NCI-H510A (cell line): ENCODE measurements at places on chromosomes 2 and 18.

DNA sequence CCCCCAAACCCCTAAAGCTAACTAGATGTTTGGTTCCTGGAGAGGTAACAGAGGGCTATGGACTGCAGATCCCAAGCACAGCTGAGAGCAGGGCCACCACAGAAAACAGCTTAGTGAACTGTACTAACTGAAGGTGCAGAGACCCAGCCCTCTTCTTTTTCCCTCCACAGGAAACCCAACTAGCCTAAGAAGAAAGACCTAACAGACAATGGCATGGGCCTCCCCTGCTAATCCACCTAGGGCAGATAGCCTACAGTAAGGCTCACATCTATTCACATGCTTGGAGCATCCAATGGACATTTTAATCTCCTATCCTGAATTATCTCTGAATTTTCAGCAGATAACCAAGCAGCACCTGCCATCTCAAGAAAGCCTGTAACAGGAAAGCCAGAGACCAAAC, 8.8 kb upstream of the FECH start:
- DNase-seq, result no peak

GRCh38 chr2:199469514-199470360, 12.0 kb upstream of the SATB2 start:
- no peak for DNase-seq

DNA sequence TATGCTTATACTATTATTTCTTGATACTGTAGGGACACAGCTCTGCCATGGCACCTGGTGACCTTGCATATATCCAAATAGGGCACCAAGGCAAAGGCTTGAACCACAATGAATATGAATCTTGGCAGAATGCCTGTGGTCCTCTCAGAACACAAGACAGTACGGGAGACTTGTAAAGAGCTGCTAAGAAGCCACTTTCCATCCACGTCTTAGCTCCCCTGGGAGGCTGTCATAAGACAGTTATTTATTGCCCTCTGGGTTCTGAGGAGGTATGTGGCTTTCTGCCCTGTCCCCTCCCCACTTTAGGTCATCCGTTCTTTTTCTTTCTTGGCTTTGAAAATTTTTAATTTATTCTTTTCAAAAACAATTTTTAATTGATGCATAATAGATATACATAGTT, 29.8 kb upstream of the MRPL33 start:
- no peak for DNase-seq

- DNase-seq, result no peak
These were observed 132.8 kb upstream of the GALNT5 start for GRCh38 chr2:157124731-157125130.

DNA sequence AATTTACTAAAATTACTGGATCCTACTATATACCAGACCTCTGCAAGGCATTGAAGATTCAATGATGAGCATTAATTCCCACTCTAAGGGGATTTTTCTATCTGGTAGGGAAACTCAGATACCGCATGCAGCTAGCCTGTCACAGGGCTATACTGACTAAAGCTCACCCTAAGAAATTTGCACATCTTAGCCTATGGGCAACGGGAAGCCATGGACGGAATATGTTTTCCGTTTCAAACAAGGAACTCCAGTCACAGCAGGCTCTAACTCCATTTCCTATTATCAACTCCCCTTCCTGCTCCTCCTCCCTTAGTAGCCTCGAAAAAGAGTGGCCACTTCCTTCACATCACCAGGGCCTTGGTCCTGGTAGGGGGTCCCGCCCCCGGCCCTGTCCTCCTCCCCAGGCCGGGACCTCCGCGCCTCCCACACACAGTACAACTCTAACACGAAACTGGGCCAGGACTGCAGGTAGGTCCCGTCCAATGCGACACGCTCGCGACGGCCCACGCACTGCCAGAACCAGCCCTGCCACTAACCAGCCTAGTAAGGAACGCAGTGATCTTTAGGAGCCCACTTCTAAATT, 659 bp upstream of the COX5B start:
- DNase-seq, result no peak

GRCh38 chr2:54665436-54665856, 58.0 kb upstream of the EML6 start:
- DNase-seq, result no peak

- no peak for DNase-seq
These were observed 76.6 kb downstream of the TLK1 start for GRCh38 chr2:171084128-171084527.

DNA sequence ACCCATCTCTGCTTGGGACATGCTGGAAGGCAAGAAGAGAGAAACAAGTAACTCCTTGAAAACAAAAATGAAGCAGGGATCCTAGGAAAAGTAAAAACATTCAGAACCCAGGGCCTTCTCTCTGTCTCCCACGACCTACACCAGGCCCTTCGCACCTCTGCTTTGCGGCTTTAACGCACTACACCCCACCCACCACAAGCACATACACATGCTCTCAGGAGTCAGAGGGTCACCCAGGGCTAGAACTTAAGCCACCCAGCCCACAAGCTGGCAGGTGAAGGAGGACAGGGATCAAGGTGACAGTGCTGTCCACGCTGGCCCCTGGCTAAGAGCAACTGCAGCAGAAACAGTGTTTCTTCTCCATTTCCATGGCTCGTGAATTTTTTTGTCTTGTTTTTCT, 72.2 kb downstream of the BCL11A start:
- DNase-seq, result no peak

GRCh38 chr2:38829971-38830370, 45.8 kb downstream of the DHX57 start:
- no peak for DNase-seq

DNA sequence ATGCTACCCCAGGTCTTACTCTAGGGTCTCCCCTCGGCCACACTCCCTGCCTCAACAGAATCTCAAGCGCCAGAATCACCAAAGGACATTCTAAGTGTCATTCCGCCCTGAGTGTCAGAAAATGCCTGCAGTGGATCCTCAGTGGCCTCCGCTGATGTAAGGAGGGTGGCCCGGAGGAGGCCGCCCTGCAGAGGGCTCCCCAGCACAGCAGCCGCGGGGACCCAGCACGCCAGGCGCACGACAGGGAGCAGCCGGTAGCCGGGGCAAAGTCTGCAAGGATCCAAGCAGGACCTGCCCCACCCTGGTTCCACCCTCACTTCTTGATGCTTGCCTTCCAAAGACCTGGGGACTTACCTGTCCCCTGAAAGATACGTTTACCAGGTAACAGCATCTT, 54.2 kb upstream of the ID2 start:
- DNase-seq, result no peak
